DMS79 (cell line): ENCODE measurements at places on chromosomes 1 and 21.

- DNase-seq = no peak
Observed at GRCh38 chr21:27831816-27832569, 865.1 kb upstream of the ADAMTS5 start.

GRCh38 chr1:116961606-116962005, 40.0 kb upstream of the CD101 start:
- no peak for DNase-seq

DNA sequence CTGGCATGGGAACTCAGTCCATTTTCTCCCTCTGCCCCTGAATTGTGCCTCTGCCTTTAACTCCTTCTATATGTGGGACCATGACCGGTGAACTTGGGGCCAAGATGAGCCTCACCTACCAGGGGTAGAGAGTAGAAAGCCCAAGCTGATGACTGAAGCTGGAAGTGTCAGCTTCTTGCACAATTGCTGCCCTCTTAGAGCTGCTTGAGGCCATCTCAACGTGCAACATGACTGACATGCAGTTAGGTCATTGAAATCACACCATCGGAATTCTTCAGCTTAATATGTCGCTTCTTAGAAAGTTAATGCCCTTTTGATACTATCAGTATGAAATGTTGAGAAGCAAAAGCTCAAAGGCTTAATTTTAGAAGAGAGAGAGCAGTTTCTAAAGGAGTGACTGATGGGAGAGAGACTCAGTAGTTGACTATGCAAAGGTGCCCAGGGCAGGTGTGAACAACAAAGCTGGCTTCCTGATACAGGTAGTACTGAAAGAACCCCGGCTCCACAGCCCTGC, 89.4 kb upstream of the UBE2U start:
- no peak for DNase-seq

GRCh38 chr1:43592974-43593683, 56.8 kb upstream of the KDM4A start:
- no peak for DNase-seq

DNA sequence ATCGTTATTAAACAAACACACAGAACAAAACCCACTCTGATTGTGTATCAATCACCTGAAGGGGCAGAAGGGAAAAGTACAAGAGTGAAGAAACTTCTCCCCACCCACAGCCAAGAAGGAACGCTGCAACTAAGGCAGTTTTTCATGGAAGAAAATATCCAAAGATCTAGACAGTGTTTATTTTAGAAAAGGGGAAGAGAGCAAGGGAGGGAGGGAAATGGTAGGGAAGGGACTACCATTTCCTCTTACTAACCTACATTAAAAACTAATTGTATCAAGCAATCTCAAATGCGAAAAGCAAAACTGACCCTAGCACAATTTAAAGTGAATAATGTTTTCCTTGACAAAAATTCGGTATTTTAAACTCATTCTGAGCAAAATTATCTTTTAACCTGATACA, 3.5 kb downstream of the NRIP1 start:
- no peak for DNase-seq

DNA sequence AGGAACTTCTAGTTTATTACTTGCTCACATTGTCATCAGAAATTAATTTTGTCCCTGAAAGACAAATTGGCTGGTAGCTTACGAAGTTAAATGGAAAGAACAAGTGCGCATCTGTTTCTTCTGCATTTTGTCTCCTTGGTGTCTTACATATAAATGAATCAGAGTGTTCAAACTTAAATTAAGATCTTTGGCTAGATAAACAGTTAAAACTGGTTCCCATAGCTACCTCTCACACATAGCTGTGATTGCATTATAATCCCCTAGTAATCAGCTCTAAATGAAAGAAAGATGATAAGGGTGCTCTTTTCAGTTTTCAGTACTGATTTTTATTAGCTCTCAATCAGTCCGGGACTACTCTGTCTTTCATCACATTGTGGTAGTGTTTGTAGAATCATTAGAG, 124.2 kb upstream of the LMO4 start:
- DNase-seq = no peak

- DNase-seq = no peak
Observed at GRCh38 chr1:162179121-162179520, 109.6 kb downstream of the NOS1AP start.

DNA sequence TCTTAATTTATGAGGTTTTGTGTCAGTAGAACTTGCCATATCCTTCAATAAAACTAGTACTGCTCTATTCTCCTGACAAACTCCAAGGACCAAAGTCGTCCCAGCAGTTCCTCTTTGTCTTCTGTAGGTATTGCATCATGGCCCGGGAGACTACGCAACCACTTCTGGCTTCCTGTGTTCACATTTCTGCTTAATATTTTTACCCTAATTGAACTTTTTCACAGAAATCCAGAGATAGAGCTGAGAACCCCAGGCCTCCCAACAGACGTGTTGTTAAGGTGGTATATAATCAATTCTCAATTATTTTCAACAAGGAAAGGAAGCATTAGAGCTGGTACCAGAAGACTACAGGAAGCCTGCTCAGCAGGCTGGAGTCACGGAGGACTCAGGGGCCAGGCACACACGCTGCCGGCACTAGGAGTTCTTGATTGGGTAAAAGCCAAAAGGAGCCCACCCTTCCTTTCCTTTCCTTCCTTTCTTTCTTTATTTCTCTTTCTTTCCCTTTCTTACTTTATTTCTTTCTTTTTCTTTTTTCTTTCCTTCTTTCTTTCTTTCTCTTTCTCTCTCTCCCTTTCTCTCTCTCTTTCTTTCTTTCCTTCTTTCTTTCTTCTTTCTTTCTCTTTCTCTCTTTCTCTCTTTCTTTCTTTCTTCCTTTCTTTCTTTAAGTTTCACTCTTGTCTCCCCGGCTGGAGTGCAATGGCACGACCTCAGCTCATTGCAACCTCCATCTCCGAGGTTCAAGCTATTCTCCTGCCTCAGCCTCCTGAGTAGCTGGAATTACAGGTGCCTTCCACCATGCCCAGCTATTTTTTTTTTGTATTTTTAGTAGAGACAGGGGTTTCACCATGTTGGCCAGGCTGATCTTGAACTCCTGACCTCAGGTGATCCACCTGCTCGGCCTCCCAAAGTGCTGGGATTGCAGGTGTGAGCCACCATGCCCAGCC, 173.7 kb downstream of the ZBTB18 start:
- no peak for DNase-seq

DNA sequence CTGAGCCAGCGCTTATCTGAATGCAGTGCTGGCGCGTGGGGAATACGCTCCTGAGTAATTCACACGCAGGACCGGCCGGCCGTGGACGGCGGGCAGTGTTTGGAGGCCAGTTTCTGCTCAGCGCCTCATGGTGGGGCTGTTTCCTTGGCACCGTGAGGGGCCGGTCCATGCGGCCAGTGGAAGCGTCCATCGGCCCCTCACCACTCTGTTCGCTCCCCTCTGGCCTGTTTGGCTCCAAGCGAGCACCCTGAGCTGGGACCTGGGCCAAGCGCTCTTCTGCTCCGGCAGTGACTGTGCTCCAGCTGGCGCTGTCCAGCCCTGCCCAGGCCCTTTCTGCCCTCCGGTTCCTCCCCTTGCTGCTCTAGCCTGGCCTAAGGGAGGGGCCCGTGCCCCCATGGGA, 16.3 kb upstream of the PLCH2 start:
- no peak for DNase-seq

- peak; percentile 21 for DNase-seq
Observed at GRCh38 chr1:110196917-110197765, 13.0 kb upstream of the KCNC4 start.

DNA sequence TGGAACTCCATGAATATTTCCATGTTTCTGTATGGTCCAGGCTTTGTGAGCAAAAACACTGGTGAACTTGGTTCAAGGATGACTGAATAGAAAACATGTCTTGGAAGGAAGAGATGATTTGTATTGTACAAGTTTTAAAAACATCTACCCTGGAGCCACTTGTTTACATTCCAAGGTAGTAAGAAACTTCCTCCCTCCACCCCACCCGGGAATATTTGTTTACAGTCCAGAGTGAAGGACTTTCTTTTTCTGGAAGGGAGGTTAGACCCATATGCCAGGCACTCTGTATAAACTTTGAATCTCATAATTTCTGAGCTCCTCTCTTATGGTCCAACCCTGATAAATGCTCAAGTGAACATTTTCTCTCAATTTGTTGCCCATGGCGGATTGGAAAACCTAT, 323.3 kb upstream of the LYPLAL1 start:
- DNase-seq = no peak

- no peak for DNase-seq
Observed at GRCh38 chr1:61395146-61395800, 312.9 kb downstream of the NFIA start.

DNA sequence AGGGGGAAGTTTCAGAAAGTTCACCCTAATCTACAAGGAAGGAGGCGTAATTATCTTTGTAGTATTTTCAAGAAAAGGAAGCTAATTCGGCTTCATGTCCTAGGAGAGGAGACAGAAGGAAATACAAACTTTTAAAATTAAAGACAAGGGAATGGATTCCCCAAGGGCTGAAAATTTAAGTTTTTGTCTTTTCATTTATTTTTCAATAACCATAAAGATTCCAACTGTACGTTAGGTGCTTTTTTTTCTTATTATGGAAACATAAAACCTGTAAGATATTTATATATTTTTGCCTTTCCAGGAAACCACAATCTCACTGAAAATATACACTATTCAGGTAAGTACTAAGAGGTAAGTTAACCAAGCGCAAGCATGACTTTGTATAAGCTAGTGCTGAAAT, at the start of gene OR2M3:
Gene OR2M3, plus strand, starts transcription at position 301 of the 400 bp plus-strand sequence. CDS start 5,803 bp downstream, outside the sequence.
- no peak for DNase-seq

GRCh38 chr21:42112857-42113256, 41.7 kb downstream of the UMODL1 start:
- DNase-seq = no peak

DNA sequence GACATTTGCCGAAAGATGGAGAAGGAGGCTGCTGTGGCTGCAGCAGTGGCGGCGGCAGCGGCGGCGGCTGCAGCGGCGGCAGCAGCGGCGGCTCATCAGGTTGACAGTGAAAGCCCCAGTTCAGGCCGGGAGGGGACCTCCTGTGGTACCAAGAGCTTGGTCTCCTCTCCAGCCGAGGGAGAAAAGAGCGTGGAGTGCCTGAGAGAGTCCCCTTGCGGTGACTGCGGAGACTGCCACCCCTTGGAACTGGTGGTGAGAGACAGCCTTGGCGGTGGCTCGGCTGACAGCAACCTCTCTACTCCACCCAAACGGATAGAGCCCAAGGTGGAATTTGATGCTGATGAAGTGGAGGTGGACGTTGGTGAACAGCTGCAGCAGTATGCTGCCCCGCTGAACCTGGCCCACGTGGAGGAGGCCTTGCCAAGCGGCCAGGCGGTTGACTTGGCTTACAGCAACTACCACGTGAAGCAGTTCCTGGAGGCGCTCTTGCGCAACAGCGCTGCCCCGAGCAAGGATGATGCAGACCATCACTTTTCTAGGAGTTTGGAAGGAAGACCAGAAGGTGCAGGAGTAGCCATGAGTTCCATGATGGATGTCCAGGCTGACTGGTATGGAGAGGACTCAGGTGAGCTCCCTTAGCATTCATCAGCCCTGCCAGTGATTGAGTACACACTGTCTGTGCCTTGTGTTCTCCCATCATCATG, 6.3 kb downstream of the ZBTB8B start:
- DNase-seq = no peak

DNA sequence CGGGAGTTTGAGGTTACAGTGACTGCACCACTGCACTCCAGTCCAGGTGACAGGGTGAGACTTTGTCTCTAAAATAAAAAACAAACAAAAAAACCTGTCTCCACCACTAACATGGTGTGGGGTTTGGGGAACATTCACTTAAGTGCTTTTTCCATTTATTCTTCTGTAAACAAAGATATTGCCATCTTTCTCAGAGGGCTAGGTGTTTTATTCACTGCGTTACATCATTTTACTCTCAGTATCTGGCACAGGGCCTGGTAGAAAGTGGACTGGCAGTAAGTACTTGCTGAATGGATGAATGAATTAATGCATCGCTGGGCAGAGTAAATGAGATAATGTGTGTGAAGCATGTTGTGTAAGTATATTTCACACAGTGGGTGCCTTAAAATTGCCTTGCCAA, 20.1 kb downstream of the KIAA0040 start:
- no peak for DNase-seq

GRCh38 chr1:191852907-191853306, 305.4 kb upstream of the RGS18 start:
- DNase-seq = no peak

- DNase-seq = no peak
Observed at GRCh38 chr1:65289449-65289848, 19.9 kb upstream of the DNAJC6 start.

DNA sequence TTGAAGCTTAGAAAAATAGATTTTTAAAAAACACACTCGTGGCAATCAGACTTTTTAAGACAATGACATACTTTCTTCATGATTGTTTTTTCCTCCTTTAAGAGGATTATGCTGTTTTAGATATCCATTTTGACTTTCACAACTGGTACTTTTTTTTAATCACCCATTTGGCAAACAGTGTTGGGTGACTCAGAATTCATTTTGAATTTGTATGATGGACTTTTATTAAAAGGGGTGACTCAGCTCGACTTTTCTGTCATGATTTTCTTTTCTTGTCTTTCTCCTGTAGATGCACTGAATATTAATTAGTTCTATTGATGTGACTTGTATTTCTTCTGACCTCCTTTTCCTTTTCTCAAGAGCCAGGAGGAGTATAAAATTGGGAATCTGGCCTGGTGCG, 44.7 kb downstream of the FMN2 start:
- DNase-seq = no peak

GRCh38 chr1:173869021-173869359, 810 bp downstream of the ZBTB37 start:
- no peak for DNase-seq

GRCh38 chr1:181483285-181484195, at the start of gene CACNA1E:
Gene CACNA1E (plus strand): TSS chr1:181483517. CDS start chr1:181483745, 228 bp downstream.
- DNase-seq = peak; percentile 28

DNA sequence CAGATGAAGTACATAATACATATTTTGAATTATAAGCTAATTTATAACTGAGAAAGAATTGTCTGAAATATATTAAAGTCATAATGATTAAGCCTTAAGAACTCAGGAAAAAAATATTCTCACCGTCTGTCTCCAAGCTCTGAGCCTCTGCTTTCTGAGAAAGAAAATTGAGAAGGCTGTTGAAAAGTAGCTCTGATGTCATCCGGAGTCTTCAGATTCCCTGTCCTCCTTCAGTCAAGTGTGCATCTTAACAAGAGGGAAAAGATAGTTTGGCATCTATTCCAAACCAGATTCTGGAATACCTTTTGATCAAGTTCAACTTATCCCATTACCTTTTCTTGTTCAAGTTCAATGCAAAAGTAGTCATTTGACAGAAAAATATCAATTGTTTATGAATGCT, 50.6 kb downstream of the NRIP1 start:
- DNase-seq = no peak

- no peak for DNase-seq
Observed at GRCh38 chr1:21896652-21897532, 40.2 kb downstream of the HSPG2 start.

DNA sequence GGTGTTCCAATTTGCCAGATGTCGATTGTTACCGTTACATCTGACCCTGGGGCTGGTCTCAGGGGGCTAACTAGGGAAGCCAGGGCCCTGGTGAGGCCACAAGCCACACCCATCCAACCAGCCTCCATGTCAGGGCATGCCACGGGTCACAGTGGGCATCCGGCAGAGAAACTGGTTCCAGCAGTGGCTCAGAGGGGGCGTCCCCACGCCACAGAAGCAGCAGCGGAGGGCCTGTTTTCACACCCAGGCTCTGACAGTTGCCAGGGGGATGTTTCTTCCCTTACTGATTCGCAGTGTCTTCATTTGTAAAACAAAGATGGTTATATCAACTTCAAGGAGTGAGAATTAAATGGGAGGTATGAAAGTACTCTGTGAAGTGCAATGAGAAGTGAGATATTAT, 75.0 kb upstream of the COX20 start:
- no peak for DNase-seq
